ENCODE measurements at places on chromosomes 7 and 10.

- DNase-seq, result no peak
Measured at GRCh38 chr7:146290746-146291145, 174.1 kb downstream of the CNTNAP2 start.

GRCh38 chr10:33478675-33479125 lies 144.2 kb upstream of the NRP1 start:
- no peak for DNase-seq

- no peak for DNase-seq
Measured at GRCh38 chr7:33900501-33900900, 4.8 kb upstream of the BMPER start.

DNA sequence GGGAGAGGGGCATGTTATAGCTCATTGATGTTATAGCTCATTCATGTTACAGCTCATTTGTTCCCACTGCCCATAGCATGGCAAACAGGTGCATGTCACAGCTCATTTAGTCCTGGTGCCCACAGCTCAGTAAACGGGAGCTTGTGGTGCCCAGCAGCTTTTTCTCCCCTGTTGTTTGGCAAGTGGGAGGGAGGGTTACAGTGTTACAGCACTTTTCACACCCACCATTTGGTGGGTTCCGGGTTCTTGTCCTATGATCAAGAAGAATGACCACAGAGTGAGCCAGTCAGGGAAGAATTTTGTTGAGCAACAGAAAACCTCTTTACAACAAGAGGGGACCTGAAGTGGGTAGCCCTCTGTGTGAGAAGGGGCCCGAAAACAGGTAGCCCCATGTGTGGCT lies 162.8 kb upstream of the CSTF2T start:
- no peak for DNase-seq

- peak; percentile 40 for DNase-seq
Measured at GRCh38 chr7:6271060-6271658, 1.3 kb downstream of the CYTH3 start.

DNA sequence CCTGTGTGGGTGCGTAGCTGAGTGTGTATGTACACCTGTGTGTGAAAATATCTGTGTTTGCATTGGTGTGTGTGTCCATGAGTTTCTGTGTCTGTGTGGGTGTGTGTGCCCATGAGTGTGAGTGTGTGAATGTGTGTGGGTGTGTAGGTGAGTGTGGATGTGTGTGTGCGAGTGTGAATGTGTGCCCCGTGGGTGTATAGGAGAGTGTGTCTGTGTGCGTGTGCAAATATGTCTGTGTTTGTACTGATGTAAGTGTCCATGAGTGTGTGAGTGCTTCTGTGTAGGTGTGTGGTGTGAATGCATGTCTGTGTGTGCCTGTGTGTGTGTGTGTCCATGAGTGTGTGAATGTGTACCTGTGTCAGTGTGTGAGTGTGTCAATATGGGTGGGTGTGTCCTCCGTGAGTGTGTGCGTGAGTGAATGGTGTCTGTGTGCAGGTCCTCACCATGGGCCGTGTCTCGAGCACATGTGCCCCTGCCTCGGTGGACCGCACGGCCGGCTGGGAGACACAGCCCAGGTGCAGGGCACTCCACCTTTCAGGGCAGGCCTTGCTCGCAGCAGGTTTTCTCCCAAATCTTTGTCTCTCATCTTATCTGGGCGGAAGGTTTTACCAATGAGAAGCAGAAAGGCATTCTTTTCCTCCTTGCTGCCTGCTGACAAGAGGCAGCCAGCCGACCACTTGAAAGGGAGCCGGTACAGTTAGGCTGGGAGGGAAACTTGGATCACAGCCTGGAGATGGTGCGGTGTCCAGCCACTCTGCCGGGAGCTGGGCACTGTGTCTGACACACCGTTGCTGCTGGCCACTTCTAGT lies 107.1 kb upstream of the FAM20C start:
- DNase-seq, result no peak

All from NCI-H2171 treated with DMSO at 0.1 percent for 48 hours (cell line).